Stimulated activated CD4-positive, alpha-beta T cell treated with anti-CD3 and anti-CD28 coated beads, Interleukin-1b, Interleukin-23, amount 100 ng/mL, for 1 hour (primary cell): ENCODE measurements at places on chromosomes 2 and 18.

DNA sequence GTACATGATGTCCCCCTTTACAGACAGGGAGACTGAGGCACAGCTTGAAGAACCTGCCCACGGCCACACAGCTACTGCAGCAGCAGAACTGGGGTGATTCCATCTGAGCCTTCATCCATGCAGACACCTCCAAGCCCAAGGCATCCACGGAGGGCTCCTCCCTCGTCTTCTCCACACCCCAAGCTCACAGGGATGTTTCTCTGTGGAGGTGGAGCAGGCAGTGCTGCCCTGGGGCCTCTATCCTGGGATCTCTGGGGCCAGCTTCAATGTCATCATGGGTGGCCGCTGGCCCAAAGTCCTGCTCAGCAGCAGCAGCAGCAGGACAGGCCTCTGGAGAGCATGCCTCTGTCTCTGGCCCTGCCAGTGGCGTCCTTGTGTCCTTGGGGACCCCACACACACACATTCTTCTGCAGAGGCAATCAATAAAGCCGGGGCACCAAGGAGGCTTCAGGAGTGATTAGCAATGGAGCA, 31.2 kb downstream of the ADI1 start:
- no peak for DNase-seq

GRCh38 chr2:46887028-46887885, 28.3 kb downstream of the MCFD2 start:
- no peak for DNase-seq

DNA sequence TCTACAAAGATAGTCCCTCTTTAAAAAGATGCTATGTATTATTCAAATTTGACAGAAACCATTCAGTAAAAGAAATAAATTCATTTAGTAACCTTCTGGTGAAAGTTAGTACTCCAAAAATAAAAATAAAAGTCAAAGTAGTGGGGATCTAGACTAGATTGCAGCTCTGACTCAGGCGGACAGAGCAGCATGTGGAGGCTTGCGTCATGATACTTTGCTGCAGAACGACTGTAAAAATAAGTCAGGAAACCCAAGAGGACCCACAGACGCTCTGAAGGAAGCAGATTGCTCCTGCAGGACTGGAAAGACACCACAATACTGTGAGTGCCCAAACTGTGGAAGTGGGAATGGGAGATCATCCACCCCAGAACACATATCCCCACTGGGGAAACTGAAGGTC, 301.9 kb downstream of the RIT2 start:
- no peak for DNase-seq

DNA sequence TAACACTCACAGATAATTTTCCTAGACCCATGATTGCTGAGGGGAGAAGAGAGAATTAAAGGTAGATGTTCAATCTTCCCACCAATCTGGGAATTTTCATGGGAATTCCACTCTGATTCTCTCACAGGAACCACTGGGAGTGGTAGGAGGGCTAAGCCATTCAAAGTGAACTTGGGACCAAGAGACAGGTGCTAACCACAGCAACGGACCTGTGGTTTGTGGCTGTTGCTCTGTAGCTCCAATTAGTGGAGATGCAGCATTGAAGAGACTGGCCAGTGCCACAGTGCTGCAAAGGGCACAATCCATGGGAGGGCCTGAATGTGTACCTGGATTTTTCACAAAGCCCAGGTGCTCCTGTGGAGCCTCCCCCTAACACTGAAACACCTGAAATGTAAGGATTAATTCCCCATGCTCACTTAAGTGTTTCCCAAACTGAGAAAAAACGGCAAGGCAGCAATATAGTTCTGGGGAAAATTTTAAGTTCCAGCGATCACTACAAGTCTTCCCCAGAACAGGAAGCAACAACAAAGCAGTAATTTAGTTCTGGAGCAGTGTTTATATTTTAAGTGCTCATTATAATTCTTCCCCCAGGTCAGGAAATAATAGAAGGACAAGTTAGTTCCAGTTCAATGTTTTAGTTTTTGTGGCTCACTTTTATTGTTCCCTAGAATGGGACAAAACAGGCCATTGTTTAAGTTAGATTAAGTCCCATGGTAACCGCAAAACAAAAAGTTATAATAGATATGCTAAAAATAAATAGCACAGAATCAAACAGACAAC, 1045.8 kb downstream of the CNTNAP5 start:
- DNase-seq: no peak

- no peak for DNase-seq
Measured at GRCh38 chr2:201223089-201224073, 37.0 kb upstream of the CASP8 start.

- no peak for DNase-seq
Measured at GRCh38 chr2:197869041-197869440, 64.6 kb downstream of the PLCL1 start.

- no peak for DNase-seq
Measured at GRCh38 chr2:102226171-102226570, 39.3 kb downstream of the IL1RL2 start.

- no peak for DNase-seq
Measured at GRCh38 chr2:46338674-46339073, 41.5 kb downstream of the EPAS1 start.

GRCh38 chr18:34003687-34004086, 221.0 kb downstream of the NOL4 start:
- no peak for DNase-seq

GRCh38 chr2:2464094-2464493, 133.0 kb upstream of the MYT1L start:
- DNase-seq: no peak

DNA sequence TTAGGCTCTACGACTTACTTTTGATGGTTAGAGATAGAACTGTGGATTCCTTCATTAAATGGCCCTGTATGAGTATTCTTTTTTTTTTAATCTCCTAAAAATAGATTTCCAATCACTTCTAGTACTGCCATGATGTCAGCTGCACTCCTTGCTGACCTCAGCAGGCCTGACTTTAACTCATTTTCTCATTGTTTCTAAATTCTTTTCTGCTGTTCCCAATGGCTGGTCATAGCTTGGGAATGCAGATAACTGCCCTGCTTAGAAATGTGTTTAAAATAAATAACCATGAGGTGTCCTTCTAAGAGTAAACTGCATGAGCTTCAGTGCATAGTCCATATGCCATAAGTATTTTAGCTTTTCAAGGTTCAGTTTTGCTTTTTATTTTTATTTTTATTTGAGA, 15.7 kb downstream of the CCDC85A start:
- no peak for DNase-seq

DNA sequence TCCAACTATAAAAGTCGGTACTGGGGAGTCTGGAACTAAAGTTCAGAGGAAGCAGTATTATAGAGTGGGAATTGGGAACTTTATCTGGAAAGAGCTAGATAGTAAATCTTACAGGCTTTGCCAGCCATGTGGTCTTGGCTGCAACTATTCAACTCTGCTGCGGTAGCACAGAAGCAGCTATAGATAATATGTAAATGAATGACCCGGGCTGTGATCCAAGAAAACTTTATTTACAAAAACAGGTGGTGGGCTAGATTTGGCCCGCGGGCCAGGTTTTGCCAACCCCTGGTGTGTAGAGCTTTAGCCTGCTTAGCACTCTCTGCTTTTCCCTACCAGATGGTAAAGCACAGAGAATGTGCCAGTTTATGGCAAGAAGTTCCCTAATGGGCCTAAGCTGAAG, 70.8 kb downstream of the TNP1 start:
- no peak for DNase-seq

DNA sequence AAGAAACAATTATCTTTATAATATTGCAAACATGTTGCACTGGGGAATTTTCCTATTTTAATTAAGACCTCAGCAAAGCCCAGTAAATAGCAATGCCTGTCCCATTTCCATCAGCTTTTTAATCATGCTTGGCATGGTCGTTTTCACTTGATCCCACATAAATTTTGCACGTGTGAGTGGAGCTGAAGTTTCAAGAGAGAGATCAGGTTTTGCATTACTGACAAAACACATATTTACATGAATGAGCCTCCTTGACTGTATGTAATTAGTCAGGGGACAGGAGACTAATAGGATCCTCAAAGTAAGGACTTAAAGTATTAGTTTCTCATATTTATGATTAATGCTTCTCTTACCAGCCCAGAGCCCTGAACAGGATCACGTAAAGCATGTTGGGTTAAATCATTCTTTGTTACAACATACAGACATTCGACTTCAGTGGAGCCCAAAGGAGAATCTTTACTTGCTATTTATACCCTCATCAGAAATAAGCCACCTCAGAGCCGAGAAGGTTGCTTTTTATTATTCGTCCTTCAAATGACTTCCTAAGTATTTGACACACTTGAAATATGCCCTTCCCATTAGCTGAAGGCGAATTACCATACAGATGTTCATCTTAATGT, 711.3 kb downstream of the GALR1 start:
- no peak for DNase-seq

GRCh38 chr2:44155666-44156446, 12.8 kb upstream of the PPM1B start:
- no peak for DNase-seq

GRCh38 chr18:75072672-75073371, 136.1 kb downstream of the PTGR3 start:
- DNase-seq: no peak

- no peak for DNase-seq
Measured at GRCh38 chr2:177728920-177729319, 336.3 kb downstream of the AGPS start.

- no peak for DNase-seq
Measured at GRCh38 chr18:32889615-32890593, 117.1 kb upstream of the KLHL14 start.

GRCh38 chr2:171089489-171089888, 71.2 kb downstream of the TLK1 start:
- DNase-seq: no peak

DNA sequence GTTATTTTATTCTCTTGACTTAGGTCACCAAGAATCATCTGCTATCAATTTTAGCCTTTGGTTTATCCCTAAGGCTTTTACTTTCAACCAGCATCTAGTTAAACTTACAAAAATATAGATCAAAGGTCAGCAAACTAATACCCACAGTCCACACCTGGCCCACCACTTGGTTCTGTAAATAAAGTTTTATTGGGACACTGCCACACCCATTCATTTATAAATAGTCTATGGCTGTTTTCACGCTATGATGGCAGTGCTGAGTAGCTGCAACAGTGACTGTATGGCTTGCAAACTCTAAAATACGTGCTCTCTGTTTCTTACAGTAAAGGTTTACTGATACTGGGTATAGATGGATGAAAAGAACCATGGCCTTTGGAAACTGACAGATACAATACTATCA, 107.0 kb downstream of the MEP1B start:
- DNase-seq: no peak

- DNase-seq: no peak
Measured at GRCh38 chr18:32450026-32450691, 20.5 kb downstream of the GAREM1 start.

GRCh38 chr2:121356058-121356640, 71.1 kb upstream of the TFCP2L1 start:
- no peak for DNase-seq

DNA sequence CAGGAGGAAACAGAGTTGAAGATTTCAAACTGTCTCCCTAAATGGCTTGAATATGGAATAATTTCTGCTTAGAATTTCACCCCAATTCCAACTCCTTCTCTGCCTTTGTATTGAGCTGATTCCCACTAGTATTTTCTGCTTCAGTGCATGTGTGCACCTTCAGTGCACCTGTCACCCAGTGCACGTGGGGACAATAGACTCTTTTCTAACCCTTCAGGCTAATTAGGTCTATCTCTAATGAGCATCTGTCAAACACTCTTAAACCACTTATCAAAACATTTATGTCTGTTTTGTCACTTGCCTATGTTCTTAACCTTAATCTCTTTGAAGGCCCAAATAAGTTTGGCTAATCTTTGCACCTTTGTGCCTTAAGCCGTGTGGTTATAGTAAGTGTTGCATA, 232.0 kb upstream of the NETO1 start:
- no peak for DNase-seq

GRCh38 chr2:134232461-134232860, 21.4 kb upstream of the MGAT5 start:
- no peak for DNase-seq

GRCh38 chr2:51413726-51414125, 381.8 kb upstream of the NRXN1 start:
- DNase-seq: no peak

DNA sequence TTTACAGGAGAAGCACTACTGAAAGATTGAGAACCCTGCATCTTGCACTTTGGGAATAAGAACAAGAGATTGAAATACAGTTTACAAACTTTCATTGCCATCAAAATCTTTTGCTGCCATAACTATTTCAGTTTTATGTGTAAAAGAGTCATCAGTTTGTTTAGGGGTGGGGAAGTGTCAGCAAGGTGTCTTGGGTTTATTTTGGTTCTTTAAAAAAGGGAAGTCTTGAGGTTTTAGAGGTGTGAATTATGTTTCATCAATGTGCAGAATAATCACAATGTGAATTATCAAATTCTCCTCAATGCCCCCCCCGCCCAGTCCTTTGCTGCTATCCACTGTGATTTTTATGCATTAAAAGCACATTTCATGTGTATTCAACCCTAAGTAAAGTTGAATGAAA, 37.4 kb downstream of the SOCS6 start:
- DNase-seq: no peak

GRCh38 chr2:214543386-214543955, 132.6 kb downstream of the VWC2L start:
- DNase-seq: no peak

DNA sequence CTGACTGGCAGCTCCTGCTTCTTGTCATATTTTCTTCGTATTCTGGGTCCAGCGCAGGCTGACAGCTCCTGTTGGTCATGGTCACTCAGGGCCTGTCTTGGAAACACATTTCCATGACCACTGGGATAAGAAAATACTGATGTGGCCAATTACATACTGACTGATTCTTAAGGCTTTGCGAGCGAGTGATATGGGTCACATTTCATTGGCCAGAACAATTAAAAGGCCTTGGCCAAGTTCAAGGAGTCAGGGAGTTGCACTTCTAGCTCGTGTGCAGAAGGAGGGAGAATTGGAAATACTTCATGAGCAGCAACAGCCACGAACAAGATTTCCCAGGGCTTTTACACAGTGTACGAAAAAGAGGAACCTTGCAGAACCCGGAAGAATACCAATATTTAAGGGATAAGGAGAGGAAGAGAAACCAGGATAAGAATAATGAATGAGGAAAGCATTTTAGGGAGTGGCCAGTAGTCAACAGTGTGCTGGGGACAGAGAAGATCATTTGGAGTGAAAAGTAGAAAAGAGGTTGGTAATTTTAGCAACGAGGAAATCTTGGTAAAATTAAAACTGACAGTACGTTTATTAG, 149.5 kb downstream of the ATP9B start:
- DNase-seq: no peak

- no peak for DNase-seq
Measured at GRCh38 chr2:72001937-72002690, 145.5 kb downstream of the CYP26B1 start.

GRCh38 chr2:211228559-211228958, 672.2 kb downstream of the CPS1 start:
- no peak for DNase-seq

- peak; percentile 28 for DNase-seq
Measured at GRCh38 chr2:224039080-224039769, at the start of gene SERPINE2. TSS of gene SERPINE2 (minus strand) at chr2:224039286. CDS start at chr2:224001900, 37,386 bp downstream.

- no peak for DNase-seq
Measured at GRCh38 chr2:241255542-241256167, 59.8 kb downstream of the HDLBP start.

DNA sequence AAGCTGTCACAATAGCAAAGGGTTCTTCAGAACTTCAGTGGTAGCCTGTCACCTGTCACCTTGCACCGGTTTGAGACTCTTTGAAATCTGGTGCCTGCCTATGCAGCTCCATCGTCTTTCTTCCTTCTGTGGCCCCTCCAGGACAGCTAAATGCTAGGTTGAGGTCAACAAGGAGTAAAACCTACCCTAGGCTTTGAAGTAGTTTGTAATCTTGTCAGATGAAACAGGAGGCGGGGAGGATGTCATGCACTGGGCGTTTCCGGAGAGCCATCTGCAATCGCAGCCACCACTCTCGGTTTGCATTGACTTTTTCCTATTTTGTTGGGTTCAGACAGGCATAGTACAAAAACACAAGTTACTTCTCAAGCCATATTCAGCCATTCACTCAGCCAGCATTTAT, 116.7 kb downstream of the LPIN1 start:
- DNase-seq: no peak
